ENCODE measurements at places on chromosomes 12 and 14.

DNA sequence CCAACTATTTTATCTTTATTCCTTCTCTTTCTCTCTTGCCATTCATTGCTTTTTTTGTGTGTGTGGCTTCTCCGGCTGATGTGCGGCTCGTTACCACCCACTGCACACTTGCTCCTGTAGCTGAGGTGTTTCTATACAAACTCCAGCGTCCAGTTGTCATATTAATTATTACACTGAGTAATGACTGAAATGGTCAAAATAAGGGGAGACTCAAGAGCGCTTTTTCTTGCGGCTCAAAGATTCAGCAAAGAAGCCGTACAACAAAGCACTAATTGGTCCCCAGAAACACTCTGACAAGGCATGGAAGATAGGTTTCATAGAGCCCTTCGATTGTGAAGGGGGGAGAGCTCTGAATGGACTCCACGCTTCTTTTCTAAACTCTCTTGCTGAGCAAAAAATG, 5.6 kb upstream of the ASCL1 start:
- no peak for DNase-seq

DNA sequence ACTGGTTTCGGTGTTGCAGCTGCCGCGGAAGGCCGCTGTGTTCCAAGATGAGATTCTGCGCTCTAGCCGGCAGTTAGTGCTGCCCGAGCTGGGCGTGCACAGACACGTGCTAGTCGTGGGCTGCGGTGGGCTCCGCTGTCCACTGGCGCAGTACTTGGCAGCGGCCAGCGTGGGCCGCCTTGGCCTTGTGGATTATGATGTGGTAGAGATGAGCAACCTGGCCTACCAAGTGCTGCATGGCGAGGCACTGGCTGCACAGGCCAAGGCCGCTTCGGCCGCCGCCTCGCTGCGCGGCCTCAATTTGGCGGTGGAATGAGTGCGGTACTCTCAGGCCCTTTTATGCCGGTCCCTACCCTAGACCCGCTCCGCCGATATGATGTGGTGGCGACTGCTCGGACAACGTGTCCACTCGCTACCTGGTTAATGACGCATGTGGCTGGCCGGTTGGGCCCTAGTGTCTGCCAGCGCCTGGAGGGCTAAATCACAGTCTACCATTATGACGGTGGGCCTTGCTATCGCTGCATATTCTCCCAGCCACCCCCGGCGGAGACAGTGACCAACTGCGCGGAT, 102.2 kb downstream of the SNAPC1 start:
- no peak for DNase-seq

- DNase-seq: no peak
These were observed 402.8 kb downstream of the FOXG1 start for GRCh38 chr14:29169408-29169807.

GRCh38 chr12:13780453-13780852, 200.9 kb downstream of the GRIN2B start:
- DNase-seq: no peak

DNA sequence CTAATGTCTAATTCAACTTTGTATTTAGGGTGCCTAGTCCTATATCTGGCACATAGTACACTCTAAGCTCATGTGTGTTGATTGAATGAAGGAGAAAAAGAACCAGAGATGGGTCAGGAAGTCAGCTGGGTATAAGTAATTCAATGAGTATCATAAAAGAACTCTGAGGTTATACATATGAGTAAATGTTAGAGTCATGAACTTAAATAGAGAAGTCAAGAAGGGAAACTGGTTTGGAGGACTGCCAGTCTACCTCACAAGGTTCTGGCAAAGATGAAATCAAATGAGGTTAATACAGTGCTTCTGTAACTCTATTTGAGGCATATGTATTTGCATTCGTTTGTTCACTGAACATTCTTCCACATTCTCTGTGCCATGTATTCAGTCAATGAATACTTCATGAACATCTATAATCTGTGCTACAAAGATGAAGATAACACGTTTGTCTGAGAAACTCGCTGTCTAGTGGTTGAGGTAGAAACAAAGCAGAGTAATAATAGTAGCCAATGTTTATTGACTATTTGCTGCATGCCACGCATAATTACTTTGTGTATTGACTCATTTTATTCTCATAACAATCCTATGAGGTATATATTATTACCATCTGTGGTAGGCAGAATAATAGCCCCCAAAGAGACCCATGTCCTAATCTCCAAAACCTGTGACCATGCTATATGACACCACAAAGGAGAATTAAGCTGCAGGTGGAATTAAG, 88.9 kb downstream of the PTGER2 start:
- no peak for DNase-seq

GRCh38 chr12:48377646-48378045, 26.9 kb upstream of the ZNF641 start:
- DNase-seq: no peak

- no peak for DNase-seq
These were observed 41.1 kb downstream of the ERH start for GRCh38 chr14:69356903-69357543.

DNA sequence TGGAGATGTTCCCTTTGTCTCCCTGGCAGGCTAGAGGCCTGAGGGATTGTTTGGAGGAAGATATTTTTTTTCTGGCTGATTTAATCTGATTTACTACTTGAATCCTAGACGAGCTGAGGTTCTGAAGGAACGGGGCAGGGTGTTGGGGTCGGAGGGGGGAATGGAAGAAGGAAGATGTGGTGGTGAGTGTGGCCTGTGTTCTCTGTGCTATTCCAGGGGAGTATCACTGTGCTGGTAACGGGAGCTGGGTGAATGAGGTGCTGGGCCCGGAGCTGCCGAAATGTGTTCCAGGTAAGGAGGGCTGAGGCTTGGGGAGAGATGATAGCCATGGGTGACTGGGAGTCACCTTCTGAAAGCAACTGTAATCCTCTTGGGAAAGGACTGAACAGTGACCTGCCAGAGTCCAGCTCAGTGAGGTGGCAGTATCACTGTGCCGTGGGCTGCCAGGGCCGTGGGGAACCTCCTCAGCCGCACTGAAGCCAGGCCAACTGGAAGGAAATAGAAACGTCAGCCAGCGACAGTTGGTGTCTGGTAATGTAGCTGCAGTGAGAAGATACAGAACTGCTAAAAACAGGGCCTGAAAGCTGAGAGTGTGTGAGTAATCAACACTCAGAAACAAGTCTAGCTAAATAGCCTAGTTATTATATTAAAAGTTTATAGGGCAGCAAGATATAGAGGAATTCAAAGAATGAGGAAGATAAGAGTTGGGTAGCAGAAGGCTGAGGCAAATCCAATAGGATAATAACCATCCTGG, 7.9 kb downstream of the C1S start:
- DNase-seq: no peak

- DNase-seq: no peak
These were observed 8.8 kb upstream of the FGF6 start for GRCh38 chr12:4454315-4454860.

GRCh38 chr14:21840765-21841164, 167.1 kb upstream of the OR4E1 start:
- no peak for DNase-seq

Measured in stimulated activated CD4-positive, alpha-beta T cell treated with anti-CD3 and anti-CD28 coated beads, Interleukin-1b, Interleukin-23, amount 100 ng/mL, for 1 hour (primary cell).